Activated naive CD4-positive, alpha-beta T cell treated with anti-CD3 and anti-CD28 coated beads, Interleukin-2, amount 50 U/mL, for 72 hours (primary cell): ENCODE measurements at places on chromosomes 11 and 22. TPM values are rescaled to one million over a fixed set of nuclear protein-coding genes. Genes with fewer than 3 reads are reported as not detected.

DNA sequence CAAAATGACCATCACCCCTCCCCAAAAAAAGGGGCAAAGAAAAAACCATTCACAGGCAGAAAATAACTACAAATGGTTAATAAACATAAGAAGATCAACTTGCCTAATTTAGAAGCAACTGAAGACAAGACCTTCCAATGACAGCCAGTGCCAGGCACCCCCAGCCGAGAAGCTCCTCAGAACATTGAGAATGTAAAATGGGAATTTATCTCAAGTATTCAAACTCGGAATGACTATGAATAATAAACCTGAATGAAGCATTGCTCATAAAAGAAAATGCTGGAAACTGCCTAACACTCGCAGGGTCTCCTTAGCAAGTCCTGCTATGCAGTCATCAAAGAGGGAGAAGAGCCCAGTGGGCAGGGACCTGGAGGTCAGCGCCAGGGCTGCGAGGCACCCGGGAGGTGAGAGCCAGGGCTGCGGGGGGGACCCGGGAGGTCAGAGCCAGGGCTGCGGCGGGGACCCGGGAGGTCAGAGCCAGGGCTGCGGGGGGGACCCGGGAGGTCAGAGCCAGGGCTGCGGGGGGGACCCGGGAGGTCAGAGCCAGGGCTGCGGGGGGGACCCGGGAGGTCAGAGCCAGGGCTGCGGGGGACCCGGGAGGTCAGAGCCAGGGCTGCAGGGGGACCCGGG lies 23.2 kb upstream of the MOB2 start:
- no peak for DNase-seq

- no peak for DNase-seq
These were observed 434 bp downstream of the XPNPEP3 start for GRCh38 chr22:40857309-40857855.

DNA sequence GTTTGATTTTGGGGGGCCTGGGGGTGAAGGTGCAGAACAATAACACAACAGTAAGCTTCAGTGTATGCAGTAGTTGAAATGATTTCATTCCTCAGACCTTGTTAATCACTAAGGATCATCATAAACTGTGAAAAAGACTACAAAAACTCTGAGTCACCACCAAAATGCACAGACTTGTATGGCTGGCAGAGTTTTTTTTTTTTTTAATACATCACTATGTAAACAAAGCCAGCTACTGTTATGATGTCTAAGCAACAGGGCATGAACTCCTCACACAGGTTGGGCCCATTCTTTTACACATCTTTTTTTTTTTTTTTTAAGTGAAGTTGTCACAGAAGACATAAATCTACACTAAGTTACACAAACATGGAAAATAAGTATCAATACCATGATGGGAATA lies 311.9 kb downstream of the GUCY1A2 start:
- no peak for DNase-seq

DNA sequence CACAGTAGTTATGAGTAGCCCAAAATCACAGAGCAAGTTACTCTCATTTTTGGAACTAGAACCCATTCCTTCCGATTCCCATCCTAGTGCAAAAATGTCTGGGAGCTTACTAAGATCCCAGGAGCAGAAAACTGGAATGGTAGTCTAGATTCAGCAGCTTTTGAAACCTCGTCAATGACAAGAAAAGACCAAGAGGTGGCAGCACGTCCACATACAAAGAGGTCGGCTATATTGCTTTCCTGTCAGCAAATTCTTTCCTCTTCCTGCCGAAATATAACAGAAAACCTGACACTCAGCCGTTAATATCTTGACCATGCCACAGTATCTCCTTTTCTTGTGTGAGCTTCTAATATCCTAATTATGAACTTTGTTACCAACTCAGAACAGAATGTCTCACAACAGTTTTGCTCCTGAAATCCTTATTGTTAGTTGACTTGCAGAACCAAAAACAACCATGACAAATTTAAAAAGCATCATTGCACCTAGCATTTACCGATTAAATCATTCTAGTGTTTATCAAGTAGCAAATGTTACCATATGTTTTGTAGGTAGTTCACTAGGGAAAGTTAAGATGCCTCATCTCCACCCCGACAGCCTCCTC lies 92.8 kb upstream of the OR9G4 start:
- no peak for DNase-seq

DNA sequence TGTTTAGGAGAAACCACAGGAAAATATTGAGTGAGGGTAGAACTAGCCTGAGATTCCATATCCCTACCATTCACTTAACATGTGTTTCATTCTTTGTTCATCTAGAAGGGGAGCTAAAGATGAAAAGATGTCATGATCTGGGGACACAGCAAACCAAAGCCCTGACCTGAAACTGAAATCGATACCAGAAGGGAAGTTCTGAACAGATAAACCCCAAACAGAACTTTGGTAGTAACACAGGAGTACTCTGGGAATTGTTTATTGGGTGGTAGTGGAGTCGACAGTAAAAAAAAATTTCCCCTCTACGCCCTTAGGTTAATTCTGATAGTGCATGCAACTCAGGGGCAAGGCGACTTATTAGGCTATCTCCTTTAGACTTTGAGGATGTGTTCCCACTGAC lies 27.2 kb downstream of the OR2AT4 start:
- DNase-seq, result no peak

GRCh38 chr11:72141066-72141465 lies 5.5 kb downstream of the FOLR3 start:
- DNase-seq, result peak; percentile 19

DNA sequence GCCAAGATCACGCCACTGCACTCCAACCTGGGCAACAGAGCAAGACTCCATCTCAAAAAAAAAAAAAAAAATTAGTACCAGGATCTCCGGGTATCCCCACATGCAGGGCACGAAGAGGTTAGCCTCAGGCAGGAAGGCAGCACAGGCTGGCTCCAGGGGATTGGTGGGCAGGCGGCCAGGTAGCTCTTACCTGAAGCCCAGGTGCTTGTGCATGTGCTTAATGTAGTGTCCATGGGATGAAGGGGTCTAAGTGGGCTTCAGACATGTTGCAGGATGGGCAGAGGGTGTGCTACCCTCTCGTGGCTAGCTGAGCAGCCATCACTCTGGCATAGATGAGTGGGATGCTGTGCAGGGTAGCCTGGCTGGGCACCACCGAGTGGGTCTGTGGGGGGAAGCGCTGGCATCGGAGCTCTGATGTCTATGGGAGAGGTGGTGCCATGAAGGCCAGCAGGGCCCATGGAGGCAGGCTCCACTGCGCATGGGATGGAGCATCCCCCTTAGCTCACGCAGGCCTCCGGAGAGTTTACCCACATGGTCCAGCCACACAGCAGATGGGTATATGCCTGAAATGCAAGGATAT lies 11.0 kb downstream of the RFPL1 start:
- no peak for DNase-seq

DNA sequence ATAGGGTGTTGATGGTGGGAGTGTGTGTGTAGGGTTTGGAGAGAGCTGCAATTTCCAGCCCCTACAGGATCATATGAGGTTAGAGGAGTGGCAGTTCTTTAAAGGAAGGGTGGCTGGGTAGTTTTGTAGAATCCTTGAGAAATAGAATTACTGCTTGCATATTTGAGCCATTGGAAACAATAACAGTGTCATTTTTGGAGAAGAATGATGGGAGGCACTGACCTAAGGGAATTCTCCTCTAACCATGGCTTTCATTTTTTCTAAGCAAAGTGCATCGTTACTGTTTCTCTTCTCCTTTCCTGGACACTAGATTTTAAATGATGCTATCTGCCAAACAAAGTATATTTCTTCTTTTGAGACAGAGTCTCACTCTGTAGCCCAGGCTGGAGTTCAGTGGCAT lies 66.9 kb upstream of the RRM1 start:
- DNase-seq, result no peak

DNA sequence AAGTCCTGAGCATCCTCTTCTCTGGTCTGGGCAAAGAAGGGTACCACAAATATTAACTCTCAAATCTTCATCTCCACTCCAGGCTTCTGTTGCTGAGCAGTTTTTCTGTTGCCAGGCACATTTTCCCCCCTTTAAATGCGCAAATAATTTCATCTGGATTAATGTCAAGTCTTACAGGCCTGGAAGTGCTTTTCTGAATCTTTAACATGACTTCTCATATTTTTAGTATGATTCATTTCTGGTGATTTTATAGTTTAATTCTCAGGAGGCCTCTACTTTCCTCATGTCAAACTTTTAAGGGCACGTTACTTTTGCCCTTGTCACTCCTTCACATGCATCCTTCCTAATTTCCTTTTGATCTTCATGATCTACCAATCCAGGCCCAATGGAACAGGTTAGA lies 510.2 kb downstream of the METTL15 start:
- DNase-seq, result no peak

DNA sequence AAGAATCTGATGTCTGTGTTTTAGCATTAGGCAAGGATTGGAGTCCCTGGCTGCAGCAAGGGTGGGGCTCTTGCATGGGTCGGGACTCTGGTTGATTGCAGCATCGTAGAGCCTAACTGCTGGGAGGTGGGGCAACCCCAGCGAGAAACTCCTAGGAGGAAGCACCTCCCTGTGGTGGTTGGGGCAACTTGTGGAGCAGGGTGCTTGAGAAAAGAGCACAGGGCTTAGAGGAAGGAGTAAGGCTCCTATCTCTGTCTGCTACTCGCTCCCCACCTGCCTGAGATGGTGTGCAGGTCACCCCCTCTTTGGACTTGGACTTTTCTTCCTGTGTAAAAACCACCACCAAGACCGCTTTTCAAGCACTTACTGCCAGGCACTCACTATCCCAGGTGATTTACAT lies 15.6 kb downstream of the SREBF2 start:
- no peak for DNase-seq

DNA sequence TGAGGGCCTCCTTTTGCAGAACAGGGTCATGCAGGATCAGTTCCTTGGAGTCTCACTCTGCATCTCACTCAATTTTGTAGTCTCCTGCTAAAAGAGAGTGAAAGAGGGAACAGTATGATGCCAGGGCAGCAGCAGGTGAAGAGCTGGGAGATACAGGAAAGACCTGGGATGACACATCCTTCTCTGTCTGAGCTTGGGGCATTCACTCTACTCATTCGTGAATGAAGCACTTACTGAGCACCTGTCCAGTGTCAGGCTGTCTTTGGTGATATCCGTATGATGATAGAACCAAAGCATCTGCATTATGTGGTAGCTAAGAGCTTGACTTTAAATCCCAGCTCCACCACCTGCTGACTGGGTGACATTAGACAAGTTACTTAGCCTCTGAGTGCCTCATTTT lies 14.4 kb downstream of the SREBF2 start:
- no peak for DNase-seq

- DNase-seq, result peak; percentile 35
These were observed 917 bp downstream of the RPS6KA4 start for GRCh38 chr11:64359712-64360445.

- DNase-seq, result no peak
These were observed 84.4 kb upstream of the TRPC6 start for GRCh38 chr11:101668236-101668635.

DNA sequence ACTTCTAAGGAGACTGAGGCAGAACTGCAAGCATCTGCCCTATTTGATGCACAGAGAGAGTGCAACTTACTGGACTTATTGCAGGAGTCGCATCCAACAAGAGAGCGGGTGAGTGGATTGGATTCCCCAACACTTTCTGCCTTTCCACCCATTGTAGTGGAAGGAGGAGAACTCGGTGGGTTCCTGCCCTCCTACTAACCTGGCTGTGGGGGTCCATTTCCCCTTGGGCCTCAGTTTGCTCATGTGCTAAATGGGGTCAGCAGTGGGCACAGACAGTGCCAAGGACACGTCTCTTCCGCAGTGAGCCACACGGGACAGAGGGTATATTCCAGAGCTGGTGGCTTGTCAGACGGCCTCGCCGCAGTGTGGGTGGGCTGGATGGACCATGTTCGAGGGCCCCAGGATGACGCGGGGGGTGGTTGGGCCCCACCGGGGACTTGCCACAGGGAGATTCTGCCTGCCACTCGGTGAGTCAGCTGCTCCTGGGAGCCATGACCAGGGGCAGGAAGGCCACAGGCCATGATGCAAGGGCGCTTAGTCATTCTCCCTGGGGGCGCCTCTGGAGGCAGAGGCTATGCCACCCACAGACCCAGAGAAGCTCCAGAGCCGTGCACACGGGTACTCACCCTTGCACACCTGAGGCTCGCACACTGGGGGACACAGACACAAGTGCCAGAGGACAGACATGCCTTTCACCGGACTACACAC lies 8.2 kb downstream of the ALX4 start:
- DNase-seq, result no peak

DNA sequence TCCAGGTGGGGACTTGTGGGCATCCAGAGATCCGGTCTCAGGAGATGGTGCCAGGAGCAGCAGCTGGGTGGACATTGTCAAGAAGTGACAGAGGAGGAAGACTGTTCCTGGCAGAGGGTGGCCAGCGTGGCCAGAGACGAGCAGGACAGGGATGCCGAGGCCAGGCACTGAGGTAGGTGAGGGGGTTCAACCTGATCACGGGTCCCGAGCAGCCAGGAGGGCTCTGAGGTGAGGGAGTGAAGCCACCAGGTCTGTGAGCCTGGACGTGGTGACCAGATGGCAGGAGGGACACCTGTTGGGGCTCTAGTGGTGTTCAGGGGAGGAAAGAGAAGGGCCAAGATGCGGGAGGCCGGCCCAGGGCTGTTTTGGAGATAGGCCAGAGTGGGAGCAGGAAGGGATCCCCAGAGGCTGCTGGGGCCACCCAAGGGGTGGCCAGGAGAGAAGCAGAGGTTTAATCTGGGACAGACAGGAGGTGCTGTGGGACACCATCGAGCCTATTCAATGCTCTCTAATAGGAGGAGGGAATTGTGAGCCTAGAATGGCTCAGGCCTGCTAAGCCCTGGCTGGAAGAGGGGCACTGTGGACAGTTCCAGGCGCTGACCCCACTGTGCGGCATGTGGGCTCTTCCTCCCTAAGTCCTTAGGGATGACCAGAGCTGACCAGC lies 6.3 kb downstream of the PPM1F start:
- no peak for DNase-seq

DNA sequence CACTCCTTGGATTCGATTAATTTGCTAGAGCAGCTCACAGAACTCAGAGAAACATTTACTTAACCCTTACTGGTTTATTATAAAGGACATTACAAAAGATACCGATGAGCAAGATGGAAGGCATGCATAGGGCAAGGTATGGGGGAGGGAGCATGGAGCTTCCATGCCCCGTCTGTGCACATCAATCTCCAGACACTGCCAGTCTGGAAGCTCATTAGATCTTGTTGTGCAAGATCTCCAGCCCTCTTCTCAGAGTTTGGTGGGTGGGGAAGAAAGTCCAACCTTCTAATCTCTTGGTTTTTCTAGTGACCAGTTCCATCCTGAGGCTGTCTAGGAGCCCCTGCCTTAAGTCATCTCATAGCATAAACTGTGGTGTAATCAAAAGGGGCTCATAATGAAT lies 190.7 kb downstream of the UVRAG start:
- no peak for DNase-seq

HTR3B gene
- not detected for total RNA-seq

GPHA2 gene
- not detected for total RNA-seq

MAJIN gene
- 0.45 TPM for total RNA-seq

PRDM11 gene
- total RNA-seq, result 1.5 TPM

FZD4 gene
- total RNA-seq, result 0.16 TPM

BTBD18 gene
- total RNA-seq, result not detected

NAALAD2 gene
- not detected for total RNA-seq

TRIM64C gene
- total RNA-seq, result not detected
